Stimulated activated CD8-positive, alpha-beta memory T cell treated with anti-CD3 and anti-CD28 coated beads, Interleukin-2, amount 100 ng/mL, for 1 hour (primary cell): ENCODE measurements at places on chromosomes 13 and 19.

- no peak for DNase-seq
Measured at GRCh38 chr13:79382545-79383275, 23.3 kb downstream of the RBM26 start.

DNA sequence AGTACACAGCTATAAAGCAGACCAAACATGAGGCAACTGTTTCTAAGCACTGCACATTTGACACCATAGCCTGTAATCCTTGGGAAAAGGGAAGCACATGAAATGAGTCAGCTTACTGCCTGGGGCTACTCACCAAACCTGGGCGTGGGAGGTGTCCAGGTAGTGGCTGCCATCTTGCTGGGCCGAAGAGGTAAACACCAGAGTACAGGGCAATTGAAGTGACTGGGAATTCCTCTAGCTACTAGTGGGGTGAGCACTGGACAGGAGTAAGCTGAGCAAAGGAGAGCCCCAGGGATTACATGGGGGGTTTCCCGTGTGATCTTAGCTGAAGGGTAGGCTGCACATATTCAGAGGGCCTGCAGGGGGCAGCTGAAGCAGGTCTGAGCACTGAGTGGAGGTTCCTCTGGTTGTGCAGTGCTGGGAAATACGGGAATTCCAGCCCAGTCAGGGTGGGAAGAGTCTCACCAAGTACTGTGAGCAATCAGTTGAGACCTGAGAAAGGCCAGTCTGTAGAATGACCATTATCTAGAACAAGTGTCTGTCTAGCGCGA lies 140.5 kb downstream of the SLC7A1 start:
- DNase-seq, result no peak

- DNase-seq, result no peak
Measured at GRCh38 chr13:105410602-105411001, 1124.9 kb downstream of the EFNB2 start.

- peak; percentile 20 for DNase-seq
Measured at GRCh38 chr19:44653977-44654774, 10.5 kb downstream of the PVR start.

- no peak for DNase-seq
Measured at GRCh38 chr13:110354715-110355473, 47.8 kb downstream of the COL4A2 start.

- no peak for DNase-seq
Measured at GRCh38 chr13:84940798-84941197, 858.4 kb downstream of the SLITRK6 start.

- no peak for DNase-seq
Measured at GRCh38 chr19:3975637-3976087, 4.8 kb upstream of the DAPK3 start.

DNA sequence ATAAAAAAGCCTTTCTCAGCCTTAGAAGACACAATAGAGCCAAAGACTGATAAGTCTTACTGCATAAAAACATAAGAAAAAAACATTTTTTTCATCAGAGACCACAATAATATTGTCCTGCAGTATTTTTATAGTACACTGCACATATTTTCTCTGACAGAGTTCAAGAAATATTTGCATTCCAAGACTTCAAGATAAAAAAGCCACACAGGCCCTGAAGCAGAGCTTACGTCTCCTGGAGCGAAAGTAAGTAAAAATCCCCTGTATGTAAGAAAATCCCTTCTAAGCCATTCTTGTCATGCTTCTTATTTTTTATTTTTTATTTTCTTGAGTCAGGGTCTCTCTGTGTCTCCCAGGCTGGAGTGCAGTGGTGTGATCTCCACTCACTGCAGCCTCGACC lies 755.9 kb downstream of the LIG4 start:
- no peak for DNase-seq

GRCh38 chr13:26457212-26457611 lies 100.3 kb upstream of the WASF3 start:
- no peak for DNase-seq

DNA sequence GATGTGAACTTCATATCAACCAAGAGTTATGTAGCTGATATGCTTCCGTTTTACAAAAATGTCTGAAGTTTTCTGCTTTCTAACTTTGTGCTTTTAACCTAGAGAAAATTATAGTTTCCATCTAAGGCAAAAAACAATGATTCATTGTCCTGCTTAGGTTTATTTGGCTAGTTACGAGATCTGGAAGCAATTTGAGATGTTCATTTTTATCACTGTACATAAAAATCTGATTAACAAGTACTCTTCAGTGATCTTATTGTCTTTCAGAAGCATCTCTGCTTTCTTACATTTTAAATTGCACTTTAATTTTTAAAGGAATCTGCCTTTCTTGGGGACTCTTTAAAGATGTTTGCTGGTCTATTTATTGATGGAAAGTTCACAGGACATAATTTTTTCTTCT lies 188.1 kb downstream of the RFC3 start:
- DNase-seq, result no peak

DNA sequence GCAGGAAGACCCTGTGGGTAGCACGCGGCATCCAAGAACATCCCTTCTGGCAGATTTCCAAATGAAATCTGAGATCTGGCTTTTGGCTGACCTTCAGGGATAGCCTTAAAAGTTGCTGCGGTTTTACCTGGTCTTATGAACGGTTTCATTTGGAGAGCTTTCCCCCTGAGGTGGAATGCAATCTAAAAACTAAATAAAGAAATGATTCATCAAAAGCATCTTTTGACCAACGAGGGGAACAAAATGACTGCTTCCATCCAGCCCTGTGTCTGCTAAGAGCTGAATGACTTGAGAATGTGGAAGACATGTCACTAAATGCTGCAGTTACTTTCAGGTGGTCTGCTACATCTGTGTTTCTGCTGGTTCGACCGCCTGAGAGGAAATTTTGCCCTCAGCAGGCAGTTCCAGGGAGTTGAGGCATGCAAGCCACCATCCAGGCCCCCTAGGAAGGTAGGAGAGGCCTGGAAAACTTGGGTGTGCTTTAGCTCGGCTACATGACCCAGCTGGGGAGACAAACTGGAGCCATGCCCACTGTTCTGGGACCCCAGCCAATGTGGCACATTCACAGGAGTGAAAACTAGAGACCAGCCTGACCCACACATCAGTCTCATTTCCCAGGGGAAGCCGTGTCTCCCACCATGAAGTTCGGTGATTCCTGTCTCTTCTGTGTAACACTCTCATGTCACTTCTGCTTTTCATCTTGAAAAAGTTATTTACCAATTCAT lies 175.1 kb upstream of the KL start:
- no peak for DNase-seq

DNA sequence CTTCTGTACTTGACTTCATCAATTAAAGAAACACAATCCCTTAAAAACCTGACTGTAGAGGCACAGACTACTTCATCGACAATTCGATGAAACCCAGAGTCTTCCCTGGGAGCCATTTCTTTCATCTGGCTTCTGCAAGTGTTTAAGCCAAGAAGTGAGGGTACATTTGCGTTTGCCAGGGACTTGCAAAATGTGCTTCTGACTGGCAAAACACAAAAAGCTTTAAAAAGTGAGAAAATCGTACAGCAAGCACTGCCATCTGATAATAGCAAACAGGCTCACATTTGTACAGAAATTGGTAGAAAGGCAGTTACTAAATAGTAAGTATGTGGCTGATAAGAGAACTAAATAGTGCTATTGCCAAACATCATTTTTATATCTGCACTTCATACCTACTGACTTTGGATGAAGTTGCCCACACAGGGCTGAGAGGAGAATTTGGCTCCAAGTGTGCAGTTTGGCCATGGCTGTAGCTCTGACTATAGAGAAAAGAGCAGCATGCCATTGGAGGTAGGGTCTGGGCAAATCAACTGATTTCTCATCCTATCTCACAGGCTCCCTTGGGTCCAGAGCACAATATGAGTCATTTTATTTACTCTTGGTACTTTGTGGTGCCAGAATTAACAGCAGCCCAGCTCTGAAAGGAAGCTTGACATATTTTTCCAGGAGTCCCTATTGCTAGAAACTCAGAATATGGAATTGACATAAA lies 358.1 kb downstream of the OXGR1 start:
- DNase-seq, result no peak

DNA sequence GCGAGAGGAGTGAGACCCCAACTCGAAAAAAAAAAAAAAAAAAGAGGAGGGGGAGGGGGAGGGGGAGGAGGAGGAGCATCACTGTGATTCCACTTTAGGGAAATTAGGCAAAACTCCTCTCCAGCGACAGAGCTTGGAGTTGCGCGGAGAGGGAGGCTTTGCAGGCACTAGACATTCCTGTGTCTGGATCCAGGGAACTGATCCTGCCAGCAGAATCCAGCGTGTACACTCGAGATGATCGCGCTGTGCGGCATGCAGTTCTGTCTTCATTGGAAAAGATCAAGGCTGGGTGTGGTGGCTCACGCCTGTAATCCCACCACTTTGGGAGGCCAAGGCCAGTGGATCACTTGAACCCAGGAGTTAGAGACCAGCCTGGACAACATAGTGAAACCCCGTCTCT lies 29.6 kb upstream of the KLF2 start:
- no peak for DNase-seq

DNA sequence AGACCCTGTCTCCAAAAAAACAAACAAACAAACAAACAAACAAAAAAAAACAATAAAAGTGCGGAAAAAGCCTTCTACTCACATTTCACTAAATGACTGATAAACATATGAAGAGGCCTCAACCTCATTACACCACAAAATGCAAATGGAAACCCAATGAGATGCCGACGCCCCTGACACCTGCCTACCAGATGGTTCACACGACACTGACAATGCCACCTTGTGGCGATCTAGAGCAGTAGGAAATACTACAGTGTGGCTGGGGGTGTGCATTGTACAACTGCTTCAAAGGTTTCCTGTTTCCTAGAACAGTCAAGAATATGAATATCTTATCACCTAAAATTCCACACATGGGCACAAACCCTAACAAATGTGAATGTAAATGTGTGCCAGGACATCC lies 14.0 kb downstream of the SCGB2B2 start:
- DNase-seq, result peak; percentile 21

DNA sequence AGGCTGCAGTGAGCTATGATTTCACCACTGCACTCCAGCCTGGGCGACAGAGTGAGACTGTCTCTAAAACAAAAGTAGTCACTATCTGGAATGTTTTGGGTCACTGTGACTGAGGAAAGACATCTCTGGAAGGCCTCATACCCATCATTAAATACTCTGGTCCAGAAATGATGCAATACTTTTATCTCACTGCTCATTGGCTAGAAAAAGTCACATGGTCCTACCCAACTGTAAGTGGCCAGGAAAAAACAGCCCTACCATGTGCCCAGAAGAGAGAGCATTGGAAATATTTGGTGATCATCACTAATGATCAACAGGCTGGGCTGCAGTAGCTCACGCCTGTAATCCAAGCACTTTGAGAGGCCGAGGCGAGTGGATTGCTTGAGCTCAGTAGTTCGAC lies 29.8 kb downstream of the PNPLA6 start:
- no peak for DNase-seq

DNA sequence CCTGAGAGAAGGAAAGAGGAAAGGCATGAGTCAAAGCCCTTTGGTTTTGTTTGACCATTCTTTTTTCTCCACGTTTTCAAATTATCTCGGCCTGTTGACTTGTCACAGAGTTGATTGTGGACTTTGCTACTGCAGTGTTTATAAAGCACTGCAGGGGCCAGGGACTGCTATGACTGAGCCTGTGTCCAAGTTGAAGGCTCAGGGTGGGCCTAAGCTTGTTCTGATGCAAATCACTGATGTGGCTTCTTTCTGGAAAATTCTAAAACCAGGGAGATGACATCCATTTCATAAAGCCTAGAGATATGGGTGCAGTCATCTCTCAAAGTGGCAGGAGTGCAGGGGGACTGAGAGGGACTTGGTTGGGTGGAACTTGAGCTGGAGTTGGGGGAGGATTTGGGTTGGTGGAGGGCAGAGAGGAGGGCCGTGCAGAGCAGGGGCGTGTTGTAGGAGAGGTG lies 1.2 kb upstream of the CXCL17 start:
- no peak for DNase-seq

- no peak for DNase-seq
Measured at GRCh38 chr13:49066856-49067255, 91.1 kb downstream of the FNDC3A start.

GRCh38 chr13:38656699-38657098 lies 30.2 kb upstream of the FREM2 start:
- DNase-seq, result no peak

DNA sequence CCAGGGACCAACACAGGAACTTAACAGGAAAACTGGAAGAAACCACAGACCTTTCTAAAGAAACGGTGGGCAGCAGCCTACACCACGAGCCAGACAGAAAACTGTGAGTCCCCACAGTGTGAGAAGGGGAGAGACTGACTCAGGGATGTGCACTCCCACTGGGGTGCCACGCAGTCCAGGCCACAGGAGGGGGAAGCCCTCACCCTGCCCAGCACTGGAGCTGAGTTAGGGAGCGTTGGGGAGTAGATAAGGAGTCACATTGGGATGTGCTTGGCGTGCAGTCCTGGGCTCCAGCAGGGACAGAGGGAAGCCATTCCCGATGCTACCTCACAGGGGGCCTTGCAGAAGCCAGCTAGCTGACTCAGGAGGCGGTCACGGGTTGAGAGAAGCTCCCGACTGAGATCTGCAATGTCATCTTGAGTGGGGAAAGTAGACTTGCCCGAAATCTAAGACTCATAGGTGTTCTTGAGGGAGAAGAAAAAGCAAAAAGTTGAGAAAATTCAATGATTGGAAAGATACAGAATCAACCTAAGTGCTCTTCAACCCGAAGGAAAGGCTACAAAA lies 17.3 kb downstream of the SIGLEC8 start:
- no peak for DNase-seq

GRCh38 chr13:73991384-73991783 lies 142.8 kb downstream of the KLF12 start:
- DNase-seq, result no peak

DNA sequence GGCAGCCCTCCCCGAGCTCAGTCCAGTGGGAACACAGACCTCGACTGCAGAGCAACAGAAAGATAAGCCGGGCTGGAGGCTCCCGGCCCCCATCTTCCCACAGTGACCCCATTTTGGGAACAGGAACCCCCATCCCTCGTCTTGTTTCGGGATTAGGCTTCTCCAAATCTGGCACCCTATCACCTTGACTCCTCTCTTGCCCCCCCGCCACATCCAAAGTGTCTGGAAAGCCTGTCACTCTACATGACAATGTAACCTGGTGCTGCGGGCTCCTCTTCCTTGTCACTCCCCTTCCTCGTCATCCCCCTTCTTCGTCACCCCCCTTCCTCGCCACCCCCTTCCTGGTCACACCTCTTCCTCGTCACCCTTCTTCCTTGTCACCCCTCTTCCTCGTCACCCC lies 10.1 kb downstream of the PAK4 start:
- DNase-seq, result no peak

DNA sequence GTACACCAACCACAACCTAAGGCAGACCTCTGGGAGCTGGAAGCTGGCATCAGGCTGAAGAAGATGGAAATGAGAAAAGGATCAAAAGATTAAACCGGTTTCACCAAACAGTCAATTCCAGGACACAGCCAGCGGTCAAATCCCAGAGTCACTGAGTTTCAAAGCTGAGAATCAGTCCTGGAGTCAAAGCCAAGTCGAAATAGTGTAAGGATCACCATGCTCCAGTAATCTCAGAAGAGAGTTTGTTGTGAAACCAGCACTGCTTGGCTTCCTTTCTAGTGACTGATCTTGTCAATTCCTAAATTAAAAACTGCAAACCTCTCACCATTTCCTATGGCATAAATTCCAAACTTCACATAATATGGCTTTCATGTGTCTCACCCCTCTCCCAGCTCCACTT lies 198.8 kb downstream of the GPC6 start:
- DNase-seq, result no peak

DNA sequence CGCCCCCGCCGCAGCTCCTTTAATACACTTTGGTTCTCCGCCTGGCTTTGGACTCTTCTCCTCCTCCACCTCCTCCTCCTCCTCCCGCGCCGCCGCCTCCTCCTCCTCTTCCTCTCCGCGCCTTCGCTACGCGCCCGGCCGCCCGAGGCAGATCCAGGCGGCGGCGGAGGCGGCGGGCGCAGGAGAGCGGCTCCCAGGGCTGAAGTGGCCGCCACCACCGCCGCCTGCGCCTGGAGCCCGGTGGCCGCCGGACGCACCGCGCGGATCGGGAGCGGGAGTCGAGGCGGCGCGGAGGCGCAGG lies at the start of gene ZIC2:
Gene ZIC2 (plus strand): TSS at position 50 of the 301 bp plus-strand sequence. CDS start 281 bp downstream, outside the sequence.
- no peak for DNase-seq
